Lower lobe of right lung (tissue), 2 donors: ENCODE measurements at places on chromosomes 1 and 21.

DNA sequence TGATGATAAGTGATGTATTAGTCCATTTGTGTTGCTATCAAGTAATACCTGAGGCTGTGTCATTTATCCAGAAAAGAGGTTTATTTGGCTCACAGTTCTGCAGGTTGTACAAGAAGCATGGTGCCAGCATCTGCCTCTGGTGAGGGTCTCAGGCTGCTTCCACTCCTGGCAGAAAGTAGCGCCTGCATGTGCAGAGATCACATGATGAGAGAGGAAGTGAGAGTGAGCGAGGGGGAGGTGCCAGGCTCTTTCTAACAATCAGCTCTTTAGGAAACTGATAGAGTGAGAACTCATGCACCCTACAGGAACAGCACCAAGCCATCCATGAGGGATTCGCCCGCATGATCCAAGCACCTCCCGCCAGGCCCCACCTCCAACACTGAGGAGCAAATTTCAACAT lies 2.2 kb upstream of the FHAD1 start:
- DNase-seq = no peak

GRCh38 chr1:44316231-44316759 lies 38.8 kb downstream of the ERI3 start:
- no peak for DNase-seq

DNA sequence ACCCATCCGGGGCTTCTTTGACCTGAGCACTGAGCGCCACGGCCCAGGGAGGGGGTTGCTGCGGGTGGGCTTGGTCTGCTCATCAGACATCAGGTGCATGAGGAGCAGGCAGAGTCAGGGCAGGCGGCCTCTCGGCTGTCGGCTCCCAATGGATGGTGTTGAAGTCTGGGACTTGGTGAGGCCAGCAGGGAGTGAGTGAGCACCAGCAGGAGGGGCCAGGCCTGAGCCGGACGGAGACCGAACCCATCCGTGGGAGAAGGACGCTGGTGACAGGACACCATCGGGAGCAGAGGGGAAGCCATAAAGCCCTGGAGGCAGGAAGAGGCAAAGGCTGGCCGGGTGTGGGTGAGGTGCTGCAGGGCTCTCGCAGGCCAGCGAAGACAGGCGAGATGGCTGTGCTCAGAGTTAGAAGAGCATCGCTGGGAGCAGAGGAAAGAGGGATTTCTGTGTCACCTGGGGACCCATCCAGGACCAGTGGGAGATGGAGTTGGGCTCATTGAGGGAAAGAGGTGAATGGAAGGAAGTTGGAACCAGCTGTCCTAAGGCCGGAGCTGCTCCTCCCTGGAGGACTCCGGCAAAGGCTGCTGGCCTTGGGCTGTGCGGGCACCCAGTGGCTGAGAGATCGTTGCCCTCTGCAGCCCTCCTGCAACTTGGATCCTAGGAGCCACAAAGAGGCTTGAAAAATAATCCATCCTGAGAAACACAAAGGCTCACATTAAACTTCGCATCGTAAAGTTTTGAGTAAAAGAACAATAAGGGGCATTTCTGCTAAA lies 49.9 kb downstream of the PDE9A start:
- DNase-seq = no peak

- no peak for DNase-seq
These were observed 22.1 kb upstream of the KCNA10 start for GRCh38 chr1:110540891-110541685.

GRCh38 chr1:165387961-165388360 lies 31.4 kb upstream of the LMX1A start:
- DNase-seq = no peak

- DNase-seq = no peak
These were observed 523.3 kb upstream of the RGS18 start for GRCh38 chr1:191634801-191635508.
